Umbilical cord (tissue), 2 donors: ENCODE measurements at places on chromosomes 3 and 15.

DNA sequence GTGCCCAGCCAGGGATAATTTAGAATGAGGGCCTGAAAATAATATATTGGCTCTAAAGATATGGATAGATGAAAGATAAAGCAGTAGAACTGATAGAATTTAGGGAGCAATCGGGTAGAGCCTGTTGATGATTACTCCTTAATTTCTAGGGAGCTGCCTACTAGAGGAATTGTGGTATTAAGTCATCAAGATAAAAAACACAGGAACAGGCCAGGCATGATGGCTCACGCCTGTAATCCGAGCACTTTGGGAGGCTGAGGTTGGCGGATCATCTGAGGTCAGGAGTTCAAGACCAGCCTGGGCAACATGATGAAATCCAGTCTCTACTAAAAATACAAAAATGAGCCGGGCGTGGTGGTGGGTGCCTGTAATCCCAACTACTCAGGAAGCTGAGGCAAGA lies 130.4 kb downstream of the PCCB start:
- DNase-seq: no peak

- no peak for DNase-seq
Measured at GRCh38 chr3:57586778-57587177, 10.4 kb downstream of the ARF4 start.

- no peak for DNase-seq
Measured at GRCh38 chr3:37937156-37937555, 53.4 kb upstream of the VILL start.

DNA sequence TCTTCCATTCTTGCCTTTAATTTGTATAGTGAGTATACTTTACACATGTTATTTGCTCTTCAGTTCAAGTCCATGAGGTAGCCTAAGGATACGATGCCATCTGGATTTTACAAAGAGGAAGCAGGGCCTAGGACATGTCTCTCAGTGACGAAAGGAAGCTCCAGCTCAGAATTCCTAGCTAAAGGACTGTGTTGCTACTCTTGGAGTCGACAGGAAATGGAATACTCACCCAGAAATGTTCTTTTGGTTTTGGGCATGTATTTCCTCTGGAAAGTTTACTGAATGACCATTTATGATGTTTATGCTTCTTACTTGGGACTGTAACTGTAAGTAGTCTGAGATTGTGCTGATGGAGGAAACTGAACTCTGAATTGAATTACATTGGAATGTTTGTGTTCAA lies 12.5 kb downstream of the OXNAD1 start:
- DNase-seq: no peak

DNA sequence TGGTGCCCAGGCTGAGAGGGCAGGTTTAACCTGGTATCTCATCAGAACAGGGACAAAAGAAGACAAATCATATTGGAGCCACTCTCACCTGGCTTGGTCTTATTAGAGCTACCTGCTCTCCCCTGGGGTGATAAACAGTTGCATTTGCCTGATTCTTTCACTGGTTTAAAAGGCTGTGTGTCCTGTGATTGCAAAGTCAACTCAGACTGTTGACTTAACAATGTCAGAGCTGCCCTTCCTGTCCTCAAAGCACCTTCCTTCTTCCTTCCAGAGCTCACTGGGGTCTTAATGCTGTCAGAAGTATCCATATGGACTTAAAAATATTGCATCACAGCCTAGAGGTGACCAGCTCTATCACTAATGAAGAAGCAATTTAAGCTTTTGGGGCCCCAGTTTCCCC lies 50.5 kb upstream of the MINAR1 start:
- no peak for DNase-seq

DNA sequence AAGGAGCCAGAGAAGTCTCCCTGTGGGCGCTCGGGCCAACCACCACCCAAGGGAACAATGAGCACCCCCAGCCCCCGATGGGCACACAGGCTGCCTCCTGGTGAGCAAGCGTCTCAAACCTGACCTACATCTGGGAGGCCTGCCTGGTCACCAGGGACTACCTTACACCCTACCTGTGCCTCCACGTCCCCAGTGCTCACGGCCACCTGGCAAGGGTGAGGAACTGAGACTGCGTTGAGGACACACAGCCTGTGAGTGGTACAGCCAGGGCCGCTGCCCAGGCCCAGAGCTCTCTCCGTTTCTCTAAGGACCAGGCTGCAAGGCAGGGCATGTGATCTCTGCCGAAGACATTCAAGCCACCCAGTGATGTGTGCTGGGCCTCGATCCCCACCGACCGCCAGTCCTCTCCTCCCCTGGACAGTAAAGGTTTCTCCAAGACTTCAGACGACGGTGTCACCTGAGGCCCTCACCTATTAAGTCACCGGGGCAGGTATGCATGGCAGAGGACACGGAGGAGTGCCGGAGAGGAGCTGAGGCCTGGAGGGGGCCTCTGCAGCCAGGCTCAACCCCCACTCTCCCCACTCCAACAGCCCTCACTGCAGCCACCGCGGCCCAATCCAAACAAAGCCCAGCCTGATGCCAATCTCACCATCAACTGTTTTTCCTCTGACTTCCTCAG lies 2.8 kb downstream of the GOLGA8A start:
- DNase-seq: no peak

GRCh38 chr15:40472171-40472727 lies 1.5 kb downstream of the CHST14 start:
- no peak for DNase-seq

DNA sequence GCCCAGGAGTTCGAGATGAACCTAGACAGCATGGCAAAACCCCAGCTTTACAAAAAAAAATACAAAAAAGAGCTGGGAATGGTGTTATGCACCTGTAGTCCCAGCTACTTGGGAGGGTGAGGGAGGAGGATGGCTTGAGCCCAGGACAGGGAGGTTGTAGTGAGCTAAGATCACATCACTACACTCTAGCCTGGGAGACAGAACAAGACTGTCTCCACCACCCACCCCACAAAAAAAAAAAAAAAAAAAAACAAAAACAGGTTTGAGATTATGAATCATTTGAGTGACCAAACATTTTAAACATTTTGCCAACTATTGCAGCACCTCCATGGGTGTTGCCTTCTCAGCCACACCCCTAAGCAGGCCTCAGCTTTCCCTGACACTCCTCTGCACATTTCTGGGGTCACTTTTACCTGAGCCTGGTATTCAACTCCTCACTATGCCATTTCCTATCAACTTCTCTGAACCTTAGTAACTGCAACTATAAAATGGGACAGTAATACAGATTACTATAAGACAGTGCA lies 41.8 kb downstream of the IL5RA start:
- no peak for DNase-seq

GRCh38 chr15:81165535-81165934 lies 31.1 kb upstream of the IL16 start:
- peak; percentile 50 for DNase-seq

GRCh38 chr3:129836381-129837064 lies 57.0 kb downstream of the TMCC1 start:
- DNase-seq: no peak

DNA sequence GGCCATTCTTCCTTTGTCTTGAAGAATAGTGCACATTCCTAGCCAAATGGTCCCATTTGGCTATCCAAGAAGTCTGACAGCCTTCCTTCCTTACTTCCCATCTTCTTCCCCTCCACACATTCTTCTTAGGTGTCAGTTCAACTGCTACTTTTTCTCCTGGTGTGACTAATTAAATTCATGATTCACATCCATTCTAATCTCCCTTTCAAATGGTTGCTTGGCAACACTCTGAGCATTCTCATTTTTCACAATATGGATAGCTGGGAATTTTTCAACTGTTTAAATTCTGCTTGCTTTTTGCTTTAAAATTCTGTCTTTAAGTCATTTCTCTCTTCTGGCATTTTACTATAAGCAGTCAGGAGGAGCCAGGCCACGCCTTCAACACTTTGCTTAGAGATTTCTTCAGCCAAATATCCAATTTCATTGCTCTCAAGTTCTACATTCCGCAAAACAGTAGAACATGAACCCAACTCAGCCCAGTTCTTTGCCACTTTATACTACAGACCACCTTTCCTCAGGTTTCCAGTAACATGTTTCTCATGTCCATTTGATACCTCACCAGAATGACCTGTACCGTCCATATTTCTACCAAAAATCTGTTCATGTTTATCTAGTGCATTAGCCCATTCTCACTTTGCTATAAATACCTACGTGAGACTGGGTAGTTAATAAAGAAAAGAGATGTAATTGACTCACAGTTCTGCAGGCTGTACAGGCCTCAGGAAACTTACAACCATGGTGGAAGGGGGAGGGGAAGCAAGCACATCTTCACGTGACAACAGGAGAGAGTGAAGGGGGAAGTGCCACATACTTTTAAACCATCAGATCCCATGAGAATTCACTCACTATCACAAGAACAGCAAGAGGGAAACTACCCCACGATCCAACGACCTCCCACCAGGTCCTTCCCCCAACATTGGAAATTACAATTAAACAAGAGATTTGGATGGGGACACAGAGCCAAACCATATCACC lies 31.9 kb upstream of the MCF2L2 start:
- DNase-seq: no peak
